ENCODE measurements at places on chromosomes 16 and 17. TPM values are rescaled to one million over a fixed set of nuclear protein-coding genes. Genes with fewer than 3 reads are reported as not detected.

Gene WFDC1
- polyA plus RNA-seq: 2.6 TPM

Gene G6PC1
- polyA plus RNA-seq: not detected

Gene NPIPA5
- polyA plus RNA-seq: 47.6 TPM

DNA sequence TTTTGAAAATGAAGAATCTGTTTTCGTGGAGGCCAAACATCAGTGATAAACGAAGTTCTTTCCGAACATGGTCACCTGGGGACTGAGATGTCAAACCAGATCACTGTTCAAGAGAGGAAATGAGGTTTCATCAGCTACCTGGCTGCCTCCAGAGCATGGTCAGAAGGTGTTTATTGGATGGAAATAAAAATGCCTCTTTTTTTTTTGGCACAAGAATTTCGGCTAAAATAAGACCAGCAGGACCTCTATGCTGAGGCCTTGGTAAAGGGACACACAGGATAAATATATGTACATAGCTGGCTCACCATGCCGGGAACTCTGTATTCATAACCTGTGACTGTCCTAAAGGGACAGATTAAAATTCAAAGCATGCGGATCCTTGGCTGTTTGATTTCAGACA lies 135.3 kb downstream of the UTP18 start:
- DNase-seq: no peak

DNA sequence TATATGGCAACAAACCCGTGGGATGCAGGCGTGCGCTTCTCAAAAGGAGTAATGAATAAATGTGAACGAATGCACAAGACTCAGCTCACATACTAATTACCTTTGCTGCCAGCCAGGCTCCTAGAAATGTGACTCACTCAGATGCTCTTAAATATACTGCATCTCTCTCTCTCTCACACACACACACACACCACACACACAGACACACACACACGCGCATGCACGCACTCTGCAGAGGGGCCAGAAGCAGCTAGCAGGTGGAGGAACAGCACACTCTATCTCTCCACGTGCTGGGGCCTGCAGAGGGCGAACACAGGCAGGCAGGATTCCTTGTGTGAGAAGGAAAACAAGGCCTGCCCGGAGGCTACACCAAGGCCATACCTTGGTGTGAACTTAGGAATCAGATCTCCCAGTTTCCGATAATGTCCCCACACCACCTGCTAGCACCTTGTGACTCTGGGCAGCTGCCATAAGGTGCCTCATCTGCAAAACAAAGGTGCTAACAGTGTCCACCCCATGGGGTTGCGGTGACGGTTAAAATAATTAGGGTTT lies 5.3 kb downstream of the GPRC5B start:
- DNase-seq: no peak

DNA sequence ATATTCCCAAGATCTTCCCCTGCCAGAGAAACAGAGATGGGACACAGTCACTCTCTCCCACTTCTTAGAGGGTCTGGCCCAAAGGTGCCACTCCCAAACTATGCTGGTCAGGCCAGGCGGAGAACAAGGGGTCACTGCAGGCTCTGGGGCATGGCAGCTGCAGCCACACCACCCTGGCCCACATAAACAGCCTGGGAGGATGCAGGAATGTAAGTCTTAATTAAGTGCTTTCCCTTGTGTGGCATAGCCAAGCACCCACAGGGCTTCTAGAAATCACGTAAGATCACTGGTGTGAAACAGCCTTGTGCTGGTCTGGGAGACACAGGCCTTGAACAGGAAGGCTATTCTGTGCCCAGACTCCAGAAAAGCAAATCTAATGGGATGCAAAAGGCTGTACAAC lies 31.5 kb downstream of the ABCC12 start:
- DNase-seq: no peak

- no peak for DNase-seq
Measured at GRCh38 chr16:9072806-9073341, 18.6 kb upstream of the HAPSTR1 start.

DNA sequence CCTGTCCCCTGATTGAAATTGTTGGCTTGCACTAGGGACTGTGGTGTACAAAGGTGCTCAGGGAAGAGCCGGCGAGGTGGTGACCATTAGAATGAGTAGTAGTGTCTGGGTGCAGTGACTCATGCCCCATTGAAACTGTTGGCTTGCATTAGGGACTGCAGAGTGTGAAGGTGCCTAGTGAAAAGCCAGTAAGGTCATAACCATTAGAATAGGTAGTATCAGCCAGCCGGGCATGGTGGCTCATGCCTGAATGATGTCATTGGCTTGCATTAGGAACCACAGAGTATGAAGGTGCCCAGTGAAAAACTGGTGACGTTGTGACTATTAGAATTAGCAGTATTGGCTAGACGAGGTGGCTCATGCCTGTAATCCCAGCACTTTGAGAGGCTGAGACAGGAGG lies 78.9 kb downstream of the ABCC6 start:
- DNase-seq: no peak
